Epithelial cell of proximal tubule (primary cell): ENCODE measurements at places on chromosomes 7 and 10.

- DNase-seq: no peak
Measured at GRCh38 chr7:92735707-92736106, 100.7 kb downstream of the CDK6 start.

DNA sequence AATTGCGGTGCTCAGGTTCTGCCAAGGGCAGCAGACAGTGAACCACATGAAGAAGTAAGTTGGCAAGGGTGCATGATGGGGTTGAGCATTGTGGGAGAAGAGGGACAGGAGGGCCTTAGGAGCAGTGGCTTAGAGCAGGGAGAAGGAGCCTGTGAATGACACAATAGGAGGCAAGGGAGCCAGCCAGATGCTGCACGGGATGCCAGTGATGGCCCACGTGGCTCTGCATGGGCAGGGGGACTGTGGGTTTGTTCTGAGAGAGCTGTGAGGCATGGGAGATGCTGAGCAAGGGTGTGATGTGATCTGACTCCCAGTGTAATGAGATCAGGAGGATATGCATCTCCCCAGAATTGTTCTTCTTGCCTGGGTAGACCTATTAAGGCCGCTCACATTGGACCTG lies 60.9 kb downstream of the C10orf90 start:
- DNase-seq: no peak

GRCh38 chr10:79477456-79477855 lies 32.0 kb upstream of the ZCCHC24 start:
- DNase-seq: no peak

DNA sequence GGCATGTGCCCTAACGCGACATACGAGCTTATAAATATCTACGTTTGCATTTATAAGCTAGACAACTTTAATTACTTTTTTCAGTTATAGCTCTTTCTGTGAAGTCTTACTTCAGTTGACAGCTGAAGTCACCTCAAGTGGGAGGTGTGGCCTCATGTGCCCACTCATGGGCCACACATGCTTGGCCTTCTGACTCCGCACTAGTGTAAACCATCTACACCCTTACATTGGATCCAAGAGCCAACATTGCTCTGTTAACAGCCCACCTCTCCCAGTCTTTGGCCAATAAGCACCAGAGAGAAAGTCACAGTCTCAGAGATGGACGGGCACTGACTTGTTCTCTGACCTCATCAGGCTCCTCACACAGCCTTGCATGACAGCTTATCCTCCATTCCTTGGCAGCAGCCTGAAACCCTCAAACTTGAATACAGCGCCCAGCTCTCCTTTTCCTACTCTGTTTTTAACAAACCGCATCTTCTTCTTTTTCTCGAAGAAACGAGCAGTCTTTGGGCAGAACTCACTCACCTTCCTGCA lies 70.9 kb upstream of the AMPH start:
- no peak for DNase-seq

- DNase-seq: no peak
Measured at GRCh38 chr7:24441314-24442027, 131.8 kb upstream of the PALS2 start.

DNA sequence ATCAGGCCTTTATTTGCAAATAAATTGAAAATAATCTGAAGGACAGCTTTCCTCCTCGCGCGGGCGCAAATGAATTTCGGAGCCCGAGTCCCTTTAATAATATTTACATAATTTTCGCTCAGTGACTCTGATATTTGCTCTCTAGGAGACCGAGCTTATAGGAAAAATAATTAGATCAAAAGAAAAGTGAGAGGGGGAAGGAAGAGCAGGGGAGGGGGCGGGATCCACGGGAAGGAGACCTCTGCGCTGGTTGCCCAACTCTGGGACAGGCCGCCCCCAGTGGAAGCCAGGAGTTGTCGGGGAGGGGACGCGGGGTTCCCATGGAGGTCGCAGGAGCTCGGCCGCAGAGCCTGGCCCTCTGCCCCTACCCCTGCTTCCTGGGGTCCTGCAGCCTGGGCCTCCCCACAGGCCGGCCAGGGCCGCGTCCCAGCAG lies 5.8 kb downstream of the UNCX start:
- no peak for DNase-seq

DNA sequence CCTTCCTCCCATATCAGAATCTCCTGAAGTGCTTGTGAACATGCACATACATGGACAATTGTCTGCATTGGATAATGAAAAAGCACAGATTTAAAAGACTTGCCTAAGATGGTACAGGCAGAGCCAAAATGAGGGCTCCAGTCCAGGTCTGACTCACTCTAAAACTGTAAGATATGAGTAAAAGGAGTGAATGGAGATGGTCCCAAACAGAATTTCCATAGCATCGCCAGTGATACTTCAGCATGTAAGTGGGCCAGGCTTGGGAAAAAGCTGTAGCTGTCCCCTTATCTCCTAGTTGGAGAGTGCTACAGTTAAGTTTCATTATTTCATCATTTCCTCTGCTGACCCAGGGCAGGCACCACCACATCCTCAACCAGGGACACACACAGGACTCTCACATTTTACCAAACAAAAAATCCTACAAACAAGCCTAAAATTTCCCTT lies 26.4 kb upstream of the IL6 start:
- DNase-seq: no peak

DNA sequence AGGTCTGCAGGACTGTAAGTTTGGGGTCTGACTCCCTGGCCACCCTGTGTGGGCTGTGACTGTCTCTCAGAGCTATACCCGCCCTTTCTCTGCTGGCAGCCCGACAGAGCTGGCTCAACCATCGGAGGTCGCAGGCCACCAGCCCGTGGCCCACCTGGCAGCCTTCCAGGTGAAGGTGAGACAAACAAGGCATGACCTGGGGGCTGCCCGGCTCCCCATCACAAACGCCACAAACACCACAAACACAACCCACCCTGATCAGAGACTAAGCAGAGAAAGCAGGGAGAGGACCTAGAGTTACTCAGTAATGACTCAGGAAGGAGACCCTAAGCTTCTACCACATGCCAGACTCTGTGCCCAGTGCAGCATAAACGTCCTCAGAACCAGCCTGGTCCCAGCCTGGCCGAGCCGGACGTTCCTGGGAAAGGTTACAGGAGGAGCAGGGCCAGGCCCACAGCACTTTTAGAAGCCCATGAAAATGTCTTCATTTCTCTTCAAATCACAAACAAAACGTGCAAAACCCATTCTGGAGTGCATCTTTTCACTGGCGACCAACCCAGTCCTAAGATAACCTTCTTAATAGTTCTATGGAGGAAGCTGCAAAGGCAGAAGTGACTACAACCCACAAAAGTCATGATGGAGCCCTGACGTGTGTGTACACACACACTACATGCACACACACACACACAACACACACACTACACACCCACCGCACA lies 66.8 kb downstream of the MKI67 start:
- DNase-seq: no peak

GRCh38 chr10:34751272-34751671 lies 63.8 kb downstream of the PARD3 start:
- DNase-seq: no peak
